ENCODE measurements at places on chromosomes 6 and 20. TPM values are rescaled to one million over a fixed set of nuclear protein-coding genes. Genes with fewer than 3 reads are reported as not detected.
A peak's percentile ranks its signal among the peaks of the same experiment; 100 is the strongest.

ATP6V1G2 gene
- 0.60 TPM for total RNA-seq

DNA sequence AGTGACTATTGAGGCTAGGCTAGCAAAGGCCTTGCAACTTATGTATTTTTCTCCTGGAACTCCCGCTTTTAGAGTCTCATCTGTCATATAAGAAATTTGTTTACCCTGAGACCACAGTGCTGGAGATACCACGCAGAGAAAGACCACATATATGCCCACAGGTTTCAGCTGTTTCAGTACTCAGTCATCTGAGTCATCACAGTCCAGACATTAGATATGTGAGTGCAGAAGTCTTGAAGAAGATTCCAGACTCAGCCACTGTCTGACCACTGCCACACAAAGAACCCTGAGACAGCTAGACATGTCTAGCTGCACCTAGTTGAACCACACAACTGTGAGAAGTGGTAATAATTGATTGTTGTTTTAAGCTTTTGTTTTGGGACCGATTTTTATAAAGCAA is 648.3 kb downstream of the EPM2A start:
- no peak for DNase-seq

SLC4A11 gene
- not detected for total RNA-seq

DNA sequence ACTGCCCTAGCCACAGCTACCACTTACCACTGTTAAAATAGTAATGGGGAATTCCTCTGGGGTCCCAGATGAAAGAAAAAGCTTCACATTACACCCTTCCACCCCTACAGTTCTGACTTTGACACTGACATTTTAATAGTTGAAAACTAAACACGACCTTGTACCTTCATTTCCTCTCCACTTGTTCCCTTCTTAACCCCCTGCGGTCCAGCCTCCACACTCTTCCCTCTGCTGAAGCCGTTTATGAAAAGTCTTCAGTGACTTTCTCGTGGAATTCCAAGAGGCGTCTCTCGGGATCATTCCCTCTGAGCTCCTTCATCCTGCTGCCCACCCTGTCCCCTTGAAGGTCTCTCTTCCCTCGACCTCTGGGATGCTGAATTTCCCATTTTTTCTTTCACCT is 36.6 kb upstream of the TIAM2 start:
- no peak for DNase-seq

DNA sequence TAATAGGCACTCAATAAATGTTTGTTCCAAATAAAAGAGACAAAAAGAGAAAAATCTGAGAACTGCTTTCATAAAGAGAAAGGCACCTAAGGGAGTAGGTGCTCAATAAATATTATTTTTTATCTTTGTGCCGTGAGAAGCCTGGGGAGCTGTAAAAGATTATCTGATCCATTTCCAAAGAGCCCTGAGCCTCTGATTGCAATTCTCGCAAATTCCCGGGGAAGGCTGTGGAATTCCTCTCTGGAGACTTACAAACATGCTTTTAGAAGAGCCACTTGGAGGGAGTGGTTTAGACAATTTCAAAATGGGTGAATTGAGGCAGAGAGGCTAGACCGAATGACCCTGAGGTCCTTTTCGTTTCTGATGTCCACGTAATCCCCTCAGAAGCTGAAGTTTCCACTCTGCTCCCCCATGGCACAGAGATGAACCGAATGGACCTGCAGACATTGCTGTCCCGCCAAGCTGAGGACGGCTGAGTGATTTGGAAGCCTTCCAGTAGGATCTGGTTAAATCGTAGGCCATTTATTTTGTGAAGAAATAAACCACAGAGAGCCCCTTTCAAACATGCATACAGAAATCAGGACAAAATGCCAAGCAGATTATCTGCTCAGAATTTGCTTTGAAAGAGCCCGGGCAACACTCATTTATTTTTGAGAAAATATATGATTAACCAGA is 77.8 kb downstream of the PKHD1 start:
- DNase-seq, result no peak

GPR6 gene
- total RNA-seq, result not detected

- no peak for DNase-seq
These were observed 58.2 kb downstream of the DCBLD1 start for GRCh38 chr6:117540670-117541069.

DNA sequence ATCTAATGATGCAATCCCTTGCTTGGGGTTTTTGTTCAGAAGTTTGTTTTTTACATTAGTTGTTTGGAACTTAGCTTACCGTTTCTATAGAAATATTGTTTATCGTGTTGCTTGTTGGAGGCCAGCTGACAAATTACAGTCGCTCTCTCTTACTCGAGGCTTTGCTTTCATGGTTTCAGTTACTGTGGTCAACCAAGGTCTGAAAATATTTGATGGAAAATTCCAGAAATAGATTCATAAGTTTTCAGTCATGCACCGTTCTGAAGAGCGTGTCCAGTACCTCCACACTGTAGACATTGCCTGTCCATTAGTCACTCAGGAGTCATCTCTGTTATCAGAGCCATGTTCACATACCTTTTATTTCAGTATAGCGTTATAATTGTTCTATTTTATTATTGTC is 47.9 kb downstream of the DEK start:
- DNase-seq, result no peak

- no peak for DNase-seq
These were observed 74.0 kb upstream of the SNX9 start for GRCh38 chr6:157748839-157749571.

DNA sequence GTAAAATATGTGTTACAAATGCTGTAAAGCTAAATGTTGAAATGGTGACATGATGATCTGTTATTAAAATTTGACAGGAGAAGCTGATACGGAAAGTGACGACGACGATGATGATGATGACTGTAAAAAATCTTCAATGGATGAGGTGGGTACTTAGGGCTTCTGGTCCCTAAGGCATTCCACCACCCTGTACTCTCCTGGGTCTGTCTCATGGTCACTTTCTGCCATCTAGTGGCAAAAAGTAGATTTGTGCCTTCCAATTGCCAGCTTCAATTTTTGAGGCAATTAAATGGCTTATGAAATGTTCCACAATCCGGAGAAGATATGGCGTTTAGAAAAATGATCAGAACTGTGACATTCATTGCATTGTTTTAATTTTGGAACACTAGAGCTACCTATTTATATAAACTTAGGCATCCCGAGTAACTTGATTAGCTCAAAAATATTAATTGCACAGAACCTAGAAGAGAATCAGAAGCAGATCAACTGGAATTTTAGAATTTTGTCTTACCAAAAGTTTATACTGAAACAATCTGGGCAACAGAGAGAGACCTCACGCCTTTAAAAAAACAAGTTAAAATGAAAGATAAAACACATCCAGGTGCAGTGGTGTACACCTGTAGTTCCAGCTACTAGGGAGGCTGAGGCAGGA is 346.5 kb upstream of the PLCB4 start:
- DNase-seq, result peak; percentile 53

HMGCLL1 gene
- total RNA-seq, result 1.7 TPM

- DNase-seq, result no peak
These were observed 7.5 kb upstream of the SUMO4 start for GRCh38 chr6:149392535-149392934.

GRCh38 chr6:132298344-132298949 is 102.8 kb downstream of the MOXD1 start:
- DNase-seq, result peak; percentile 80

DDX43 gene
- 3.0 TPM for total RNA-seq

DNA sequence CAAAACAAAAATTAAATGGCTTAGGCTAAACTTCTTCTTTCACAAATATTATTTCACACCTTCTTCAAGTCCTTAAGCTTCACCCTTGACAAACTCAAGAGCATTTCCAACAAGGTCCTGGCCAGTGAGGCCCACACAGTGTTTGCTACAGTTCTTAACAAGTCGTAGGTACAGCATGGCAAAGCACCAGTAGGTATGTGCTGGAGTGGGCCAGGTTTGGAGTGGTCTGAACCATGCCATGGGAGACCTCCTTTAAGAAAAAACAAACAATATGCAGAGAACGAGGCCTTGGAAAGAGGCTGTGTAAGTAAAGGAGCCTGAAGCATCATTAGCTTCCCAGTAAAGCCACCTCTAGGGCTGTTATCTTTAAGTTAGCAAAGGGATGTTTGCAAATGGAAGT is 154.3 kb upstream of the SNX9 start:
- no peak for DNase-seq

GRCh38 chr20:38126932-38127621 is 38.0 kb downstream of the TGM2 start:
- peak; percentile 26 for DNase-seq

GRCh38 chr6:155075930-155076695 is 81.0 kb downstream of the TIAM2 start:
- no peak for DNase-seq

DNA sequence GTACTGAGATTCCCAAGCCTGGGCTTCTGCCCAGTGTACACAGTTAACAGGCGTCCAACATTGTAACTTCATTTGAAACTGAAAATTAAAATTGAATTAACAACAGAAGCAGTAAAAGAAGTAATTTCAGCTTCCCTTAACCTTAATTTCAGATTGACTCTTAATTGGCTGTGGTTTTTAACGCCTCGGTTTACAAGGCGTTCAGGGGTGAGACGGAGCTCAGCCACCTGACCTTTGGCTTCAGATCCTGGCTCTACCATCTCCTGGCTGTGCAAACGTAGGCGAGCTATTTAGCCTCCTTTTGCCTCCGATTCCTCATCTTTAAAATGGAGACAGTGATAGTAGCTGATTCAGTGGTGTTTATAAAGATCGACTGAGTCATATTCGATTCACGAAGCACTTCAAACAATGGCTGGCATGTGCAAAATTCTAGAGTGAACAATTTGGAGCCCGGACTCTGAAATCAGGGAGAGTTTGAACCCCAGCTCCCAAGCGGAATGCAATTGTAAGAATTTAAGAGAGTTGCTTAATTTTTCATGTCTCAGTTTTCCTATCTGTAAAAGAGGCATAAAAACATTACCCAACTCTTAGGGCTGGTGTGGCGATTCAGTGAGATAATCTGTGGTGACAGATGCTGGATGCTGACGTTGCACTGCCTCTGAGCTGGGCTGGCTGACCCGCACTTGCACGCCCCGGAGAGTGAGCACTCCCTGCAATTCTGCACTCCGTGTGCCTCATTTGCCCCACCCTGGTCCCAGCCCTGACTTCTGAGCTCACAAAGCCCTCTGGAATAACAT is 23.5 kb upstream of the OCSTAMP start:
- DNase-seq, result no peak

DNA sequence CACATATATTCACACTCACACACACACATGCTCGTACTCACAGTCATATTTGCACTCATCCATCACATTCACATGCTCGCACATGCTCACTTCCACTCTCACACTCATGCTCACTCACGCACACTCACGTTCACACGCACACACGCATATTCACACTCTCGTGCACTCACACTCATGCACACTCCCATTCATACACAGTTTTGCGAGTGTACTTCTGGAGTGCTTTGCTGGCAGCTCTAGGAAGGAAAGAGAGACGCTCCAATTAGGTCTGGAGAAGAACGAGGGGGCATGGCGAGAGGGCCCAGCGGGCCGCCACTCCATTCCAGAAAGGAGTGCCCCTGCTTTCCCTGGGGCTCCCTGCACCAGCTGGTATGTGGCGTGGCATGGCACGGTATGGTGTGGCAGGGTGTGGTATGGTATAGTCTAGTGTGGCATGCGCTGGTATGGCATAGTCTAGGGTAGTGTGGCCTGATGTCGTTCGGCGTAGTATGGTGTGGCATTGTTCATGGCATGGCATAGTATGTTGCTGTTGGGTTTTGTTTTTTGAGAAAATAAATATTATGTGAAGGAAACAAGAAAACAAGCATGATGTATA is 216.8 kb upstream of the CDYL start:
- DNase-seq, result no peak

GRCh38 chr6:11462742-11463397 is 74.7 kb upstream of the TMEM170B start:
- DNase-seq, result no peak

MED23 gene
- total RNA-seq, result 30.2 TPM

SMIM13 gene
- total RNA-seq, result 6.3 TPM

GRCh38 chr20:22525069-22525820 is 59.1 kb downstream of the FOXA2 start:
- DNase-seq, result no peak

COL9A3 gene
- 51.3 TPM for total RNA-seq

- no peak for DNase-seq
These were observed 20.4 kb downstream of the ACSS1 start for GRCh38 chr20:25037288-25038102.

KCNK15 gene
- 1.2 TPM for total RNA-seq

- no peak for DNase-seq
These were observed 20.0 kb downstream of the HLA-B start for GRCh38 chr6:31336896-31337496.

DNA sequence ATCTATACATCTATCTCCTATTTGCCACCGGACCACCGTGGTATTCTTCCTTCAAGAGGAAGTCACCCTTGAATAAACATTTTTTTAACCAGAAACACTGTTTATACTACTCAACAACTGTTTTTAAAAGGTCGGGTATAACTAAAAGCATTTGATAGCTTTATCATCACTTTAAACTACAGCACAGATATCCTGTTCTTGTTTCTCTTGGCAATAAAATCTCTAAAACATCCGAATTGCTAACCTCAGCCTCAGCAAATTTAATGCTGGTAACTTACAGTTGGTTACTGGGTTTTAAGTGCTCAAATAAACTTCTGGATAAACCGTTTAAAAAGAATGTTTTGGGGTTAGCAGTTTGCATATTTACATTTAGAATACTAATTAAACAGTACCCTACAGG is 20.4 kb downstream of the ZUP1 start:
- no peak for DNase-seq

CD40 gene
- 31.8 TPM for total RNA-seq

XKR7 gene
- total RNA-seq, result not detected

DNA sequence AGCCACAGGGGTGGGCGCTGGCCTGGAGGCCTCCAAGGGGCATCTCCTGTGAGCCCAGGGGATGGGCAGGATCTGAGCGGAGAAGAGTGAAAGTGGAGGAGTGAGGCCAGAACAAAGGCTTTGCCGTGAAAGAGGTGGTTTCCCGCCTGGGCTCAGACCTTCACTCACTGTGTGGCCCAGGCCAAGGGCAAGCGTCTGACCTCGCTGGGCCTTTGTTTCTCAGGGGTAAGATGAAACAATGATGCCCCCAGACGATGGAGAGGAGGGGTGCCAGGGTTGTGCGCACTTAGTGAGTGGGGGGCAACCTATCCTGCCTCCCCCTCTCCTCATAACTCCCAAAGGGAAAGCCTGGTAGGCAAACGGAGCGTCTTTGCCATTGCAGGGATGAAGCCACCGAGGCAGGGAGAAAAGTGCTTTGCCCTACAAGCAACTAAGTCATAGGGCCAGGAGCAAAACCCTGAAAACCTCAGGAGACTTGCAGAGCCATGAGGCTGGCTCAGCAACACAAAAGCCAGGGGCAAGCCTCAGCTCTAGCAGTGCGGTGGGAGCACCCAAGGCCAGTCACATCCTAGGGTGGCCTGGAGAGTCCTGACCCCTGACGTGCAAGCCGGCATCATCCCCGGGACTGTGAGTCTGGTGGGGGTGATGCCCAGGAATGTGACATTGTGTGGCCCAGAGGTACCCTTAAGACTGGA is 897 bp upstream of the STMN3 start:
- DNase-seq, result no peak

- no peak for DNase-seq
These were observed 7.2 kb downstream of the PXDC1 start for GRCh38 chr6:3744211-3744900.

AP5S1 gene
- total RNA-seq, result 15.7 TPM

Measured in tibial nerve (tissue), 4 donors.